ENCODE measurements at places on chromosomes 16 and 17. TPM values are rescaled to one million over a fixed set of nuclear protein-coding genes. Genes with fewer than 3 reads are reported as not detected.

Gene C17orf113
- 2.8 TPM for polyA plus RNA-seq

Gene HAGHL
- polyA plus RNA-seq = 7.2 TPM

Gene PTX4
- polyA plus RNA-seq = 1.3 TPM

Gene RHBDL1
- 2.1 TPM for polyA plus RNA-seq

- no peak for DNase-seq
Observed at GRCh38 chr17:34131386-34131785, 123.7 kb upstream of the CCL2 start.

DNA sequence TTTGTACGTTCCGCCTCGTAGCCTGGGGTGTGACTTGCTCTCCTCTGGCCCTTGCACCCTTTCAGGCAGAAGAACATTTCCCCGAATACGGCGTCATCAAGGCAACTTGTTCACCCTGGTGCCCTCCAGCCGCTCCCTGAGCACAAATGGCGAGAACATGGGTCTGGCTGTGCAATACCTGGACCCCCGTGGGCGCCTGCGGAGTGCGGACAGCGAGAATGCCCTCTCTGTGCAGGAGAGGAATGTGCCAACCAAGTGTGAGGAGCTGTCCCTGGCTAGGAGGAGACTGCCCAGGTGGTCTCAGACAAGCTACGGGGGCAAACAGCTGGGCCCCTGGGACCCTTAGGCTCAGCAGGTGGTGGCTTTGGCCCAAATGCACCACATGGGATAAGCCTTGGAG is 10.4 kb downstream of the LIMD2 start:
- no peak for DNase-seq

DNA sequence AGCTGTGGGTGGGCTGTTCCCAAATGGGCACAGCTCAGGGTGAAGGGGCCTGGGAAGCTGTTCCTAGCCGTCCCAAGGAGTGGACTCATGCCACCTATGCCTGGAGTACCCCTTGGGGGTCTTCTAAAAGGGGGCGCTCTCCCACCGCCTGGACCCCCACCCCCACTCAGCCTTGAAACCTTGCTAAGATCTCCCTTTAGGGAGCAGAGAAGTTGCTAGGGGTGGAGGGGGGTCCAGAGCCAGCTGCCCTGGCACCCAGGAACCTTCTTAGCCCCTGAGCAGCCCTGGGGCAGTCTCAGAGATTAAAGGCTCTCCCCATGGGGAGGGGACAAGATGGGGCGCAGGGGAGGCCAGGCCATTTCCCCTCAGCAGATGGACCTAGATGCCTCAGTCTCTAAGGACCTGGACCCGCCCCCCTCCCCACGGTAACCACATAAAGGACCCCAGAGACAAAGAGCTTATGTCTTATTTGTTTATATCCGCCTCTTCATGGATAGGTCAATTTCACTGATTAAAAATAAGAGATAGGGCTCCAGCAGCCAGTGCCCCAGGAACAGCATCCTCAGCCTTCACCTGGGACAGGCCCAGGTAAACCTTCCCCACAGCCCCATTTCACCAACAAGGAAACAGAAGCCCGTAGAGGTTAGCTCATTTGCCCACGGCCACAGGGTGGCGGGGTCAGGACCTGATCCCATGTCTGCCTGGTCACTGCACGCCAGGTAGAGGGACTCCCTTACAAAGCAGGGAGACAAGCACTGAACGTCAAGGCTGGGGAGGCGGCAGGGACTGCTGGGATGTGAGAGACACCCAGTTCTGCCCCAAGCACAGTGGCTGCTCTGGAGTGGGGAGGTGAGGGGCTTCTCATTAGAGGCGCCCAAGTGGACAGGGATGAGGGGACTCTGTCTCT is 3.4 kb downstream of the MTSS2 start:
- no peak for DNase-seq

GRCh38 chr17:66517336-66518009 is 215.1 kb downstream of the PRKCA start:
- DNase-seq = no peak
